ENCODE measurements at places on chromosomes 13 and 19.

GRCh38 chr19:50520822-50521465, 7.2 kb upstream of the ASPDH start:
- DNase-seq, result no peak

DNA sequence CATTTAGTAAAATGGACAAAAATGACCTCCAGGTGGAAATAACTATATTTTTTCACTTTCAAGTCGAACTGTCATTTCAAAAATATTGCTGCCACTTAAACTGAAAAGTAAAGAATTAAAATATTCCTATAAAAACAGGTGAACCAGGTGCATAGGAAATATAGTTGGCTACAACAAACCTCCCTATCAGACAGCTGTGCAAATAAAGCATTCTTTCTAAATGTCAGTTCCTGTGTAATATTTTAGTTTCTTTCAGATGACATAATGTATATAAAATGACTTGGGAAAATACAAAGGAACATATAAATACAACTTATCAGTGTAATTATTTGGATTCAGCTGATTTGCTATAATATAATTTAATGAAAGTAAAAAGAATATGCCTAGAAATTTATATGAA, 403.5 kb upstream of the GPC6 start:
- DNase-seq, result no peak

DNA sequence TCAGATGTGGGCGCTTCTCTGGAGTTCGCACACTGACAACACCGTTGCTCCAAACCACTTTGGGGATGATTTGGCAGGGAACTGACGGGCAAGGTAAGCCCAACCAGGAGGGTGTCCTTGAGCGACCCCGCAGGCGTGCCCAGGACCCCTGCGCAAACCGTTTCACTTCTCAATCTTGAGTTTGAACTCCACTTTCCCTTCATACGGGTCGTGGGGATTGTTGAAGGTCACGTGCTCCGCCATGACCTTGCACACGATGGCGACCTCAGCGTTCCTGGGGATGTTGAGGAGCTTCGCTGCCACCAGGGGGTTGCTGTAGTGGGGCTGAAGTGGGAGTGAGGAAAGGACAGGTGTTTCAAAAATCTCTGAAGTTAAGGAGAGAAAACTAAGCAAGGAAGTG, 8.8 kb downstream of the ATP4B start:
- DNase-seq, result no peak

GRCh38 chr13:65808061-65808460, 1422.1 kb downstream of the PCDH9 start:
- DNase-seq, result no peak

- no peak for DNase-seq
Measured at GRCh38 chr19:51296336-51297093, 14.9 kb upstream of the IGLON5 start.

DNA sequence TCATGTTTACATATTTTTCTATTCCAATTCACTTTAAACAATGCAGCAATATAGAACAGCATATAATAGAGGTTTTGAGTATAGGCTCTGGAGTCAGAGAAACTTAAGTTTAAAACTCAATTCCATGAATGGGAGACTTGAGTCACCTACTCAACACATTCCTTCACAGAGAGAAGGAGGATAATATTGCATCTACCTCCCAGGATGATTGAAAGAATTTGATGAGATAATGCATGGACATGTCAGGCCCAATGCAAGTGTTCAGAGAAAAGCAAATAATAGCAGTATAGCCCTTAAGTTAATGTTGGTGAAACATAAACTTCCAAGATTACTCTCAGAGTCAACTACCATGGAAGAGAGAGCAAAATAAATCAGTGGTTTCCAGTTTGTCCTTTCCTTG, 170.2 kb downstream of the DCLK1 start:
- DNase-seq, result no peak

Measured in SW 1271 (cell line).